ENCODE measurements at places on chromosomes 4 and X.

GRCh38 chrX:108735679-108736508 is 469 bp downstream of the IRS4 start:
- no peak for DNase-seq

- no peak for DNase-seq
These were observed 1.7 kb upstream of the METTL14 start for GRCh38 chr4:118683513-118683912.

GRCh38 chrX:141467442-141467841 is 117.1 kb downstream of the SPANXA1 start:
- no peak for DNase-seq

DNA sequence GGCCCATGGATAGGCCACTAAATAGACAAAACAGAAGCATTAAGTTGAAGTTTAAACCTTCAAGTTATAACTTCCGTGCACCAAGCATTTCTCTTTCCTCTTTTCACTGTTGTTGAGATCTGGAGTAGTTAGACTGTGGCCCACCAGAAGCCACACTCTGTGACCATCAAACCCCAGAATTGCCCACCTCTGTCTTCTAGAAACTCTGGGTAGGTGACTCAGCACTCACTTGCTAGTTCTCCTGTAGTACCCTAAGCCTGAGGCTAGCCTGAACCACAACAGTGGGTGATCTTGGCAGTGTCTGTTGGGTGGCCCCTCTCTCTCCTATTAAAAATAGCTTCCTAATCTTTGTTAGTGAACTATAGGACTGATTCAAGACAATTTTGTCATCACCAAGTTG is 24.6 kb upstream of the CD40LG start:
- no peak for DNase-seq

- DNase-seq: no peak
These were observed 331.4 kb downstream of the RAPGEF2 start for GRCh38 chr4:159434114-159434870.

GRCh38 chr4:182938205-182938645 is 21.0 kb upstream of the DCTD start:
- peak; percentile 33 for DNase-seq

DNA sequence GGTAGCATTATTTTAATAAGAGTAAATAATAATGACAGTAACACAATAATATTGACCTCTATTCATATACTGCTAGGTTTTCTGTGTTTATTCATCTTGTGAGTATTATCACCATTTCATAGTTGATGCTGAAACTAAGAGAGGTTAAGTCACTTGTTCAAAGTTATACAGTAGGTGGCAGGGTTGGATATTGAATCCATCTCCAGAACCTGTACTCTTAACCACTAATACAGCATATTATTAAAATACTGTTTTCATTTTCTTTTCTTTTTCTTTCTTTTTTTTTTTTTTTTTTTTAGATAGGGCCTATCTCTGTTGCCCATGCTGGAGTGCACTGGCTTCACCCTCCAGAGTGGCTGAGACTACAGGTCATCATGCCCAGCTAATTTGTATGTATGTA is 7.1 kb upstream of the ELF2 start:
- DNase-seq: no peak

GRCh38 chr4:131613086-131613823 is 1535.8 kb upstream of the PCDH10 start:
- DNase-seq: no peak

- no peak for DNase-seq
These were observed 50.1 kb upstream of the ACSL4 start for GRCh38 chrX:109782994-109783700.

DNA sequence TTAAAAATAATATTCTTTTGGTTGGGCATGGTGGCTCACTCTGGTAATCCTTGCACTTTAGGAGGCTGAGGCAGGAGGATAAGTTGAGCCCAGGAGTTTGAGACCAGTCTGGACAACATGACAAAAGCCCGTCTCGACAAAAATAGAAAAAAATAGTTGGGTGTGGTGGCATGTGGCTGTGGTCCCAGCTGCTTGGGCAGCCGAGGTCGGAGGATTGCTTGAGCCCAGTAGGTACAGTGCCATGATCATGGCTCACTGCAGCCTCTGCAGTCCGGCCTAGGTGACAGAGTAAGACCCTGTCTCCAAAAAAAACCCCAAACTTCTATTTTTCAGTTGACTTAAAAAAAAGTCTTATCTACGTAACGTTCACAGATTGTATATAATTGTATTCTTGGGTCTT is 23.9 kb downstream of the UBE2K start:
- no peak for DNase-seq

DNA sequence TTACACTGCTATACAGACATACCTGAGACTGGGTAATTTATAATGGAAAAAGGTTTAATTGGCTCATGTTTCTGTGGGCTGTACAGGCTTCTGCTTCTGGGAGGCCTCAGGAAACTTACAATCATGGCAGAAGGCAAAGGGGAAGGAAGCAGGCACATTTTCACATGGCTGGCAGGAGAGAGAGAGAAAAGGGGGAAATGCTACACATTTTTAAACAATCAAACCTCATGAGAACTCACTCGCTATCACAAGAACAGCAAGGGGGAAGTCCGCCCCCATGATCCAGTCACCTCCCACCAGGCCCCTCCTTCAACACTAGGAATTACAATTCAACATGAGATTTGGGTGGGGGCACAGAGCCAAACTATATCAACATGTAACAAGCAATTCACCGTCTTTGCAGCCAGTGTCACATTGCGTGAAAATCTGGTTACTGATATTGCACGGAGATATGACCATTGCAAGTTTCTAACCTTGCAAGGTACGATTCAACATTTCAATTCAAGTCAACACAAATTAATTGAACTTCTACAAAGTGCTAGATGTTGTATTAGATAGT is 61.7 kb upstream of the RELL1 start:
- no peak for DNase-seq

- no peak for DNase-seq
These were observed 295.9 kb upstream of the NRK start for GRCh38 chrX:105526431-105526830.

- DNase-seq: no peak
These were observed 2.8 kb downstream of the TMEM271 start for GRCh38 chr4:573122-573892.

DNA sequence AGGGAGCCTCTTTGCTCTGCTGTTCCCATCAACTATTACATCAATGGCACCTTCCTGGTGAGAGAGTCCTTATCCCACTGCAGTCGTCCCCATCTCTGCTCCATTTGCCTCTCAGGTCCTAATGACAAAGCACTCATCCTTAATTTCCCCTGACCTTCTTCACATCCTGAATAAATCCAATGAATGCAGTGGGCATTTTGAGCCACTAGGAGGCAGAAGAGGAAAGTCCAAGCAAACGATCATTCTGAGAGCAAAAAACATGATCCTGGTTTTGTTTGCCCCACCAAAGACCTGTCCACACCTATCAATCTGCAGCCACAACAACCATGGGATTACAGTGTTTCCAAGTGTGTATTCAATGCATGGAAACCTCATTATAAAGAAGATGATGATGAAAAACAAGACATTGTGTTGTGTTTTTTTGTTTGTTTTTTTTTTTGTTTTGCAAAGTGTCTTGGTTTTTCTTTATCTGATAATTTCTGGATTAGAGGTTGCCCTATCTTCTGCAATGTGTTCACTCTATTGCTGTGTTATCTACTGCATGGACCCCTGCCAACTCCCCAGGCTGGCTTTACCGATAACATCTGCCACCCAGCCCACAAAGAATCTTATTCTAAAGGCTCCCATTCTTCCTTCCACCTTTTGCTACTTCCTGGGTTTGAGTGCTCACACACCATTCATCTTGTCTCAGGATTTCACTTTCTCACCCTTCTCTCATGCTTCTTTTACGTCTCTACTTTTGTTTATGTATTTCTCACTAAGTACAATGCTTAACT is 207.2 kb downstream of the NLGN4X start:
- DNase-seq: no peak

- no peak for DNase-seq
These were observed 105.9 kb downstream of the CT47B1 start for GRCh38 chrX:120769576-120770341.

- no peak for DNase-seq
These were observed 294.3 kb downstream of the GUCY2F start for GRCh38 chrX:109187473-109188168.

DNA sequence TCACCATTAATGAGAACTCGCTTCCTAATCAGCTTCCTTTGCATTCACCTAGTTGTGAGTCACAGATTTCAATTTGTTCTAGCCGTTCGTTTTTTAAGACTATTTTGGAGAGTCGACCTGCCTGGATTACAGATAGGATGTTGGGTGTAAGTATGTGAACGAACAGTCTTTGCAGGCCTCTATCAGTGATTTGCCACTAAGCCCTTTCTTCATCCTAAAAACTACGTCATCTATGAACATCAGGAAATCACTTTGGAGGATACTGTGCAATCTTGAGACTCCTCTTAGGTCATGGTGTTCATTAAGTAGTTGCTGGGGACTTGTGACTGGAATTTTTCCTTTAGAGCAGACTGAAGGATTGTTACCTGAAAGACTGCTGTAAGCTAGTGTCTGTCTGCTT is 1.1 kb downstream of the POLA1 start:
- DNase-seq: no peak

GRCh38 chr4:101500742-101501141 is 153.4 kb upstream of the PPP3CA start:
- no peak for DNase-seq

DNA sequence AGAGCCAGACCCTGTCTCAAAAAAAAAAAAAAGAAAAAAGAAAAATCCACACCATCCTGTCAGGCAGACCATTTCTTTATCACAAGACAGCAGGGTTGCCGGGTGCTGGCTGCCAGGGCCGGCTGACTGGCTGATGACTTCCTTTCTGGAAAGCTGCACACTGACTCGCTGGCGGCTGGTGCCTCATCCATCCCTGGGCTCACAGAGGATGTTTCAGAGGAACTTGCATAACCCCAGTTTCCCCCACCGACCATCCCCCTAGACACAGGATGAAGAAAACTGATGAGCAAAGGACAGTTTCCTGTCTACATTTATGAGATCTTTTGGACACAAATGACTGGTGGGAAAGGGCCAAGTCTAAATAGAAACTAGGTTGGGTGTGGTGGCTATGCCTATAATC is 14.1 kb downstream of the HPSE start:
- DNase-seq: no peak

- peak; percentile 35 for DNase-seq
These were observed 5.4 kb downstream of the HTRA3 start for GRCh38 chr4:8274765-8275547.

GRCh38 chr4:39061457-39061856 is 575 bp upstream of the KLHL5 start:
- no peak for DNase-seq

DNA sequence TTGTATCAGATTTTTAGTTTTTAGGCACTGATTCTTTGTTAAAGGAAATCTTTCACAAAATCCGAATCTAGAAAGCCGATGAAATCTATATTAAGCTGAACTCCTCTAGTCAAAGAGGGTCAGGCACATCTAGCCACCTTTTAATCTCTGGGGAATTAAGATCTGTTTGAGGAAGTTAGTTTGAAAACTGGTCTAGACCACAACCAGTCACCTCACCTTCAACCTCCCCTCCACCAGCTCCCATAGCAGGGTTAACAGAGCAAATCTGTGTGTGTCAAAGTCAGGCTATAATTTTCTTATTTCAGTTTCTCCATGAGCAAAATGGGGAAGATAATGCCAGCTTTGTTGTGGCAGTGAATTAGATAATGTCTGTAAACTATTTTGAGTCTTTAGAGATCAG is 110.0 kb upstream of the IGFBP7 start:
- DNase-seq: no peak

GRCh38 chrX:123814343-123814742 is 45.5 kb upstream of the XIAP start:
- no peak for DNase-seq

- no peak for DNase-seq
These were observed 144.4 kb upstream of the SLC4A4 start for GRCh38 chr4:71194454-71194853.

- no peak for DNase-seq
These were observed 8.9 kb upstream of the RUFY3 start for GRCh38 chr4:70712604-70713452.

DNA sequence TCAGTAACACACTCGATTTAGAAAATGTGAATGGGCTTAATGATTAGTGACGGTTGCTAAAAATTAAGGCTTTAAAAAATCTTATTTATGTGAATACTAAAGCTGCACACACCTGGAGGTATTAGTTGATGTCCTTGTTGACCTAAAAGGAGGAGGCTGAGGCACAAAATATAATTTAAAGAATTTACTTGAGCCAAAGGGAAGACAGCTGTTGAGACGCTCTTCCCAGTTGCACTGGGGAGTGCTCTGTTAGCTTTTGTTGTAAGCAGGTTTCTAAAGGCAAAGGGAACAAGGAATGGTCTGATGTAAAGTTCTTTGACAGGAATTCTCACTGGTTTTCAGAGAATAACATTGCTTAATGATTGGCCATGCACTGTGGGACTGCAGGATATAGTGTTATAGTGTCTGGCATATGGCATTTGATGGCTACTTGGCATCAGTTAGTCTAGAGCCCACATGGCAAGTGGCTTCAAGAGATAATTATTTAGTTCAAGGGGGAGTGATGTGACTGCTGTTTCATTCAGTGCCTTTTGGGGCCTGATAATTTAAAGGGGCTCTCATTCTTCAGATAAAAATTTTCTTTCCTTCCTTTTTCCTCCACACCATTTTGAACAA is 30.8 kb upstream of the PGM2 start:
- no peak for DNase-seq

- no peak for DNase-seq
These were observed 138.7 kb downstream of the RAP1GDS1 start for GRCh38 chr4:98399915-98400314.

DNA sequence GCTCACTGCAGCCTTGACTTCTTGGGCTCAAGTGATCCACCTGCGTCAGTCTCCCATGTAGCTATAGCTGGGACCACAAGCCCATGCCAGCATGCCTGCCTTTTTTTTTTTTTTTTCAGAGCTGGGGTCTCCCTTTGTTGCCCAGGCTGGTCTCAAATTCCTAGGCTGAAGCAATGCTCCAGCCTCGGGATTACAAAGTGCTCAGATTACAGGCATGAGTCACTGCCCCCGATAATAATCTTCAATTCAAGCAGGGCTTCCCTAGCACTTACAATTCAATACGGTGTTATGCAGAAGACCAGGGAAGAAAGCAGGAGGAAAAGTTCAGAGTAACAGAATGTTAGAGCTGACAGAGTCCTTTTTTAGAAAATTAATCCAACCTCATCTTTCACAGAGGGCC is 26.1 kb downstream of the OTOP1 start:
- DNase-seq: no peak

DNA sequence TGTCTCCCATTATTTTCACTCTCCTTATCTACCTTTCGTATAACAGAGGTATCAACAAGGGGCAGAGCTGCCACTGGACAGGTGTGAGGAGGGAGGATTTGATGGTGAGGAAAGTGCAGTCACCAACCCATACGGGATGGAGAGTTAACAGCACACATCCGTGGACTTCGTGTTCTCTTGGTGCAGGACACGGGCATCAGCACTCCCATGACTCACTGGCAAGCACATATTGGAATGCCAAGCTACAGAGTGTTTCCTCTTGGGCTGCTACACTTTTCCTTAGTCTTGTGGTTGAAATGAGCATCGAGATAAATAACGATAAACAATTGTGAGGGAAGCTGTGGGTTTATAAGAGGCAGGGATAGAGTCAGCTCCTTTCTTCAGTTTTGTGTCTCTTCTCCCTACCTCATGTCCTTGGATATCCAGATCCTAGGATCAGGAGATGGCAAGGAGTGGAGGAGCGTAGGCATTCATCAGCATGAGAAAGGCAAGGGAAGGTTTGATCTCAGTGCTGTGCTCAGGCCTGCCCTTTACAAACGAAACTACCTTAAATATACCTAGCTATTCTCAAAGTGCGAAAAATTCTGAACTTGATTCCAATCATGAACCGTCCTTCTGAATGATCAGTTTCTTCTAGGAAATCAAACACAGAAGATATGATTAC is 96.3 kb downstream of the ZNF827 start:
- no peak for DNase-seq

- DNase-seq: no peak
These were observed 431.6 kb downstream of the GABRG1 start for GRCh38 chr4:45692131-45692735.
